ENCODE measurements at places on chromosomes 1 and 21.

- no peak for DNase-seq
Observed at GRCh38 chr21:43604505-43605204, 54.6 kb downstream of the HSF2BP start.

- DNase-seq = no peak
Observed at GRCh38 chr1:98164509-98164908, 243.7 kb upstream of the DPYD start.

DNA sequence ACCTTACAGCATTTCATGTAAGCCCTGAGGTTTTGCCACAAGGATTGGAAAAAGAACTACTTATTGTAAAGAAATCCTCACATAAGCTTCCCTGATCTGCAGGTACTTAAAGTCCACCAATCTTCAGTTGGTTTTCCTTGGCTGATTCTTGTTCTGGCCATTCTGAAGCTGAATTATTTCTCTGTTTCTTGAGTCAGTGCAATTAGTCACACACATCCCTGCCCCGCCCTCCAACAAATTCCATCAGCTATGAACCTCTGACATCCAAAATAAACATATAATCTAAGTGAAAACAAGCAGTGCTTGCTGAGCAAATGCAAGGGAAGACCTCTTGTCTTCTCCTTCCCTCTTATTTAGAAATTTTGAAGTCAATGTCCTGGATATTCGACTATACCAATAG, 8.2 kb upstream of the FNDC7 start:
- no peak for DNase-seq

DNA sequence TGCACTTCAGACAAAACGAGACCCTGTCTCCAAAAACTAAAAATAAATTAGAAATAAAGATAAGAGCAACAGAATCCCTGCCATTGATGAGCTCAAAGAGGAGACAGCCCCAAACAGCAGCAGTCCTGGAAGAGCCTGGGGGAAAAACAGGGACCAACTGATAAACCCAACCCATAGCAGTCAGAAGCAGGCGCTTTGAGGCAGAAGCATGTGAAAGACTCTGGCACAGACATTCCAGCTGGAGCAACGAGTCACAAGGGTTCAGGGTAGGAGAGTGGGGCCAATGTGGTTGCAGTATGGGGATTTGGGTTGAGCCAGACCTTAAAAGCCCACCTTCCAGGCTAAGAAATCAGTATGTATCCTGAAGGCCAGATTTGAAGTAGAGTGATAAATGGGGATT, 78.5 kb downstream of the MPZL1 start:
- DNase-seq = no peak

DNA sequence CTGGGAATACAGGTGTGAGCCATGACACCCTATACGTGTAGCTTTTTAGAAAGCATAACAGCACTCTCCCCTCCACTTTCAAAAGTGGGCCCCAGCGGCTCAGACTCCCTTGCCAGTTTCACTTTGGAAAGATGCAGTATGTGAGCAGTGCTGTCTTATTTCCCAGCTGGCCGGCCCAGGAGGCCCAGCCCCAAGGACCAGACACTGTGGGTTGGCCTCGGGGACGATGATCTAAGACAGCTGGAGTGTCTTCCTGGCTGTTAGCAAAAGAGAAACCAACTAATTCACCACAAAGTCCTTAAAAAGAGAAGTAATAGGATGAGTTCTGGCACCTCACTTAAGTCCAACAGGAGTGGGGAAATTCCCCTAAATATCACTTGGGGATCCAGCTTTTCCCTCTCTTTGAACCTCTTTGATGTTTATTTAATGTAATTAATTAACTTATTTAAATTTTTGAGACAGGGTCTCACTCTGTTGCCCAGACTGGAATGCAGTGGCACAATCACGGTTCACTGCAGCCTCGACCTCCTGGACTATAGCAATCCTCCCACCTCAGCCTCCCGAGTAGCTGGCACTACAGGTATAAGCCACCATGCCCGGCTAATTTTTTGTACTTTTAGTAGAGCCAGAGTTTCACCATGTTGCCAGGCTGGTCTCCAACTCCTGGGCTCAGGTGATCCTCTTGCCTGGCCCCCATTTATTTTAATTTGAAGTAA, 17.6 kb upstream of the CLIC4 start:
- no peak for DNase-seq

DNA sequence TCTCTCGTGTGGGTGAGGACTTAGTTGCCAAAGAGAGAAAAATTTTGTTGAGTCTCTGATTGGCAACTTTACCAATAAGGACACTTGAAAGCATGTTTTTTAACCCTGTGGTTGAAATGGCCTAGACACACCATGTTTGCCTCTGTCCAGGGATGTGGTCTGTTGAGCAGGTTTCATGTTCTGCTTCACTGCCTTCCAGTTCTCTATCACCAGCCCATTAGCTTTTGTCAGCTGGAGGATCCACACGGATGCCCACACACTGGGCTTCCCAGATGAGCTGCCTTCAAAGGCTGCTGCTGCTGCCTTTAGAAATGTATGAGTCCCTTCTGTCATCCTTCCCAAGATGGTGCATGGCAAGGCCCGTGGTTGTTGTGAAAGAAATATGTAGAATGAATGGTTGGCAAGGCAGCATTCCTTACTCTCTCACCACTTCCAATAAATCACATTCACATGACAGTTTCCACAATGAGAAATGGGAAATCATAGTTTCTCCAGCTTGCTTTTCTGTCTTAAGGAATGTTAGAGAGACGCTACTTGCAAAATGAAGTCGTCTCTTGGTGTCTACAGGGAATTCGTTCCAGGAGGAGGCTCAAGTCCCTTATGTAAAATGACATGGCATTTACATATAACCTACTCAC, 108.2 kb upstream of the SLC35F3 start:
- DNase-seq = no peak

DNA sequence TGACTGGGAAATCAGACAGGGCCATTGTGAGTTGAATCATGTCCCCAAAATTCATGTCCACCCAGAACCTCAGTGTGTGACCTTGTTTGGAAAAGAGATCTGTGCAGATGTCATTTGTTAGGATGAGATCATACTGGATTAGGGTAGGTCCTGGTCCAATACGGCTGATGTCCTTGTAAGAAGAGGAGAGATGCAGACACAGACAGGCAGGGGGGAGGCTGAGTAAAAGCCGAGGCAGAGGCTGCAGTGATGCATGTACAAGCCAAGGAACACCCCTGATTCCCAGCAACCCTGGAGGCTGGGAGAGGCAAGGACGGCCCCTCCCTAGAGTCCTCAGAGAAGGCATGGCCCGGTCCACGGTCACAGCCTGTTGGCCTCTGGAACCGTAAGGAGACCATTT, 15.9 kb upstream of the NPPB start:
- DNase-seq = no peak

DNA sequence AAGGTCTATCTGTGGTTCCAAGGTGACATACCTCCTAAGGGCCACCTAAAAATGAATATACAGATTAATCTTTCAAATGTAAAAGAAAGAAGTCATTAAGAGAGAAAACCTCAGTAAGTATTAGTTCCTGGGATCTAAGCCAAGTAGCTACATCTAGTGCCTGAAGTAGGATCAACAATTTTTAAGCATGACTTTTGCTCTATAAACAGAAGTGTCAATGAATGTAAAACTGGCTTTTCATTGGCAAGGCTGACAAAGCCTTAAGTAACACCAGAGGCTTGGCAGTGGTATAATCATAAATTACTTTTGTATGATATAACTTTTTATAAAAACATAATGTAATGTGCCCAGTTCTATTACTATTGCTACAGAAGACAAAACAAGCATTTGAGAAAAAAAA, 12.2 kb upstream of the ACADM start:
- DNase-seq = no peak

GRCh38 chr1:116875391-116875790, 34.3 kb upstream of the PTGFRN start:
- DNase-seq = no peak

All from activated T-cell treated with anti-CD3 and anti-CD28 coated beads, Interleukin-2, amount 50 U/mL, for 48 hours (primary cell).